ENCODE measurements at places on chromosomes 3 and 15.

- no peak for DNase-seq
These were observed 452.0 kb downstream of the GABRG3 start for GRCh38 chr15:27422997-27423396.

DNA sequence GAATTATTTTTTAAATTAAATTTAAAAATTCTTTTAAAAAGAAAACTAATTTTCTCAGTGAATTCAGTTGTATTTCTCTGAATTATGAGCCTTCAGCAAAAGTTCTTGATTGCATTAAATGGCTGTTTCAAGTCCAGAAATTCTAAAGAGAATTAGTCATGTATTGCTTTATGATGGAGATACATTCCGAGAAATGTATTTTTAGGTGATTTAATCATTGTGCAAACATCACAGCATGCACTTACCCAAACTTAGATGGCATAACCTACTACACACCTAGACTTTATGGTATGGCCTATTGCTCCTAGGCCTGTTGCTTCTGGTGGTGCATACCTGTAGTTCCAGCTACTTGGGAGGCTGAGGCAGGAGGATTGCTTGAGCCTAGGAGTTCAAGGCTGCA, 44.3 kb upstream of the GCNT3 start:
- no peak for DNase-seq

DNA sequence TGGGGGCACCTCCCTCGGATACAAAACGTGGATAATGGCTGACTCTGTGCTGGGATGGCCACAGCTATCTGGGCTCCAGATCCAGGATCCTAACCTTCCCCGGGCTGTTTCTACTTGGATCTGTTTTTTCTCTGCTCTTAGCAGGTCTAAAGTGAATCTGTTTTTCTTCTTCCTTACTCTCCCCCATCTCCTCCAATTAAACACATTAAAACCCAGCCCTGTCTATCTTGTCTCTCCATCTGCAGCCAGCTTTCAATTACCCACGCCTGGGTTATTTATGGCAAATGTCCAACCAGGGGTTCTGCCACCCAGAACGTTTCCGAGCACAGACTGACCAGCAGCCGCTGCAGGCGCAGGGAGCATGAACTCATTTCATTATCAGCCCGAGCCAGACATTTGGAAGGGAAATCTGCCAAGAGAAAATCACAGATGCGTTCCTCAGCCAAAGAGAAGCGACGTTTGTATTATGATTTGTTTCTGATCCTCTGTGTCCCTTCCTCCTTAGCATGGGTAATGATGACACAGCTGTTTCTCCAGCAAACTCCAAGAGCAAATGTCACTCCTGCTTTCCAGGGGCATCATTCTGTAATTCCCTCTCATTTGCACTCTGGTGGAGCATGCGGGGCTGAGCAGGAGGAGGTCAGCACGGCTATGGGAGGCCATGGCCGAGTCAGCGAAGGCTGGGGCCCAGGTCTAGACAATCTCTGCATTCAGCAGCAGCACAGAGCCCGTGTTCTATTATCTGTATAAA, 42.0 kb downstream of the UMPS start:
- peak; percentile 62 for DNase-seq

DNA sequence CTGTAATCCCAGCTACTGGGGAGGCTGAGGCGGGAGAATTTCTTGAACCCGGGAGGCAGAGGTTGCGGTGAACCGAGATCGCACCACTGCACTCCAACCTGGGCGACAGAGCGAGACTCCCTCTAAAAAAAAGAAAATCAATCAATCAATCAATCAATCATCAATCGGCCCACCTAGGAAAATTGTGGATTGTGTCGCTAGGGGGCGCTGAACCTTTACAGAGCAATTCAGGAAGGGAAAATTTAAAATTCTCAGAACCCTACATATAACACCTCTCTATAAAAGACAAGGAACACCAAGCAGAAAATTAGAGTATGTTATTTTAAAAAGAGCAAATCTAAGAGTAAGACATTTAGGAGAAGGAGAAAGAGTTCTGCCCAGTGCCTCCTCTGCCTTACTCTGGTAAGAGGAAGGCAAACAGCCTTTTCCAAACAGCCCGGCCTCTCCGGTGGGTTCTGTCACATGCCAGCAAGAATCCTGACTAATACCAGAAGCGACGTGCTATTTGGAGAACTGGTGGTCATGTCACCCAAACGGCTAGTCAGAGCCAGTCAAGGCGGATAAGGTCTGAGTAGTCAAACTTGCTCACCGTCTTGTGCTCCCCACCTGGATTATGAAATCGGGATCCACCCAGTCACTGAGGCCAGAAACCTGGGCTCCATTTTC, 22.3 kb upstream of the SMCO1 start:
- no peak for DNase-seq

DNA sequence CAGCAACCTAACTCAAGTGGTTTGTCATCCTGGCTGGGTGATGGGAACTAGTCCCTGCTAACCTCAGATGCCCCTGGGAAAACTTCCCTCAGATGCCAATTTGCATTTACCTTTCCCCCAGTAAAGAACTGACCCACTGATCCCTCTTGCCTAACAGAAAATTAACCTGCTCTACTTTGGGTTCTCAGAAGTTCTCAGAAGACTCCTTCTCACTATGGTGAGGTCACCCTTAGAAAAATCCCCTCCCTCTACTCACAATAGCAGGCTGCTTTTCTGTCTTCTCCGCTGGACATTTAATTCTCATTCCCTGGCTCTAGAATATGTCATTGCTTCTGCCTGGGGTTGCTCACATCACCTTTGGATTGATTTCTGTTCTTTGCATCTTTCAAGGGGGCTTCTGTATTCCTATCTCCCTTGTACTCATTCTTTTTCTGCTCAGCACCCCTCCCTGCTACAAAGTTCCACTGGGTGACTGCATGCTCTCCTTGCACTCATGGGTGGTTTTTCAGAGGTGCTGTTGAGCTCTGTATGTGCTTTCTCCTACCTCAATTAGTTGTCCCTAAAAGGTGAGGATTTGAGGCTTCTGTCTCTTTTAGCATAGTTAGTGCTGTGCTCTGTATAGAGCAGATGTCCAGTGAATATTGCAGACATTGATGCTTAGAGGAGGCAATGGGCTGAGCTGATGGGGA, 869 bp downstream of the PLA1A start:
- DNase-seq: no peak

DNA sequence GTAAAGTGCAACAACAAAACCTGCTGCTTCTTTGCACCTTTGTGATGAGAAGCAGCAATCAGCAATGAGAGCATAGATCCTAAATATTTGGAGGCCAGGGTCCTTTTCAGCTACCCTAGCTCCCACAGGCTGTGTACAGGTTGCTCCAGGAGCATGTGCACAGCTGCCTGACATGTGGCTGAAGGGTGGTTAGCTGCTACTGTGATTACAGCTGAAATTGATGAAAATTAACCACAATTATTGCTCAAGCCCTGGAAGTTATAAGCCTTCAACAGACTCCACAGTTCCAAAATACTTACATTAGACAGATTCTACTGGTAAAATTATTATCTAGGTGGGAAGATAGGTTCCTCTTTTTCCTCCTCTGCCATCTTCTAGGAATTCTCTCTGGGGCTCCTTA, 28.5 kb downstream of the COMMD2 start:
- no peak for DNase-seq

Data from NCI-H1092 treated with DMSO at 0.1 percent for 48 hours (cell line).